Psoas muscle (tissue), 8 donors: ENCODE measurements at places on chromosomes 11 and 22. TPM values are rescaled to one million over a fixed set of nuclear protein-coding genes. Genes with fewer than 3 reads are reported as not detected.

DNA sequence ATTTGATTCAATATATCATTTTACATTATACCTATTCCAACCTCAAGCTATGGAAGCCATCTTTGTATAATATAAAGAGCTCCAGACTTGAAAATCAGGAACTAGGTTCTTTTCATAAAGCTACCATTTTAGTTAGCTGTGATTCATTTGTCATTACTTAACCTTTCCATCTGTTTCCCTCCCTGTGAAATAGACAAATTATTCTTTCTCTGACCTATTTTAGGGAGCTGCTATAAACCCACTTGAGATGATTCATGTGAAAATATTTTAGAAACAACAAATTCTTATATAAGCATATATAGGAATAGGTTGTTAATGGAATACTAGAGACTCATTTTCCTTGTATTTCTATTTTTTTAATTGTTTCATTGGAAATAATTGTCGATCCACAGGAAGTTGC is 1012.1 kb downstream of the OPCML start:
- no peaks in the 10 kb centered on the region for H3K4me1 ChIP-seq
- no peaks in the 10 kb centered on the region for H3K27me3 ChIP-seq
- no peaks in the 10 kb centered on the region for H3K36me3 ChIP-seq
- no peak for DNase-seq
- H3K27ac ChIP-seq, result no peak overlapping the region

DNA sequence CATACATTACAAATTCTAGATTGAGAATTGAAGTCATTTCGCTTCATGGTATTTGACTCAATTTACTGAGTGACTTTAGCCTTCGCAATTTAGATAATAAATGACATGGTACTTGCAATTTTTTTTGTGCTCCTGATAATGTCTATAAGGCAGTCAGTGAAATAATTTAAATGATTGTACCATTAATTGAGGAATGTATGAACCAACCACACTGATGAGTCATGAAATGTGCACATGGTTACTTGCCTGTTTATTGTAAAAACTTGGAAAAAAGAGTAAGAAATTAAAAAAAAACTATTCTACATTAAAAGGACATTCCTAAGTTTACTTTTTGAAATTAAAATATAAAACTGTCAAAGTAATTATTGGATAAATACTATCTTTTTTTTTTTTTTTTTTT is 43.3 kb downstream of the DNAJC24 start:
- no peaks in the 10 kb centered on the region for H3K36me3 ChIP-seq
- no peak overlapping the region for H3K4me3 ChIP-seq
- DNase-seq, result no peak

- no peaks in the 10 kb centered on the region for H3K27me3 ChIP-seq
- H3K4me1 ChIP-seq, result peaks cover 21% of the 10 kb centered on the region
- no peak for DNase-seq
- no peaks in the 10 kb centered on the region for H3K36me3 ChIP-seq
These were observed 154.4 kb downstream of the NAV2 start for GRCh38 chr11:19867064-19867463.

- H3K4me1 ChIP-seq, result no peaks in the 10 kb centered on the region
- no peak overlapping the region for H3K4me3 ChIP-seq
- H3K27me3 ChIP-seq, result no peaks in the 10 kb centered on the region
- no peak for DNase-seq
- no peaks in the 10 kb centered on the region for H3K36me3 ChIP-seq
These were observed 452.7 kb upstream of the CNTN5 start for GRCh38 chr11:98568013-98568412.

- DNase-seq, result no peak
- peaks cover 21% of the 10 kb centered on the region for H3K4me1 ChIP-seq
- H3K4me3 ChIP-seq, result no peak overlapping the region
- peak overlapping the region; percentile 18 for H3K27ac ChIP-seq
- no peaks in the 10 kb centered on the region for H3K27me3 ChIP-seq
These were observed 74.5 kb upstream of the CSNK2A3 start for GRCh38 chr11:11427542-11427941.

The VPREB1 gene
- total RNA-seq, result not detected

The PGA5 gene
- not detected for total RNA-seq

The WNT11 gene
- total RNA-seq, result 13.0 TPM
